ENCODE measurements at places on chromosomes 12 and 14. TPM values are rescaled to one million over a fixed set of nuclear protein-coding genes. Genes with fewer than 3 reads are reported as not detected.

DNA sequence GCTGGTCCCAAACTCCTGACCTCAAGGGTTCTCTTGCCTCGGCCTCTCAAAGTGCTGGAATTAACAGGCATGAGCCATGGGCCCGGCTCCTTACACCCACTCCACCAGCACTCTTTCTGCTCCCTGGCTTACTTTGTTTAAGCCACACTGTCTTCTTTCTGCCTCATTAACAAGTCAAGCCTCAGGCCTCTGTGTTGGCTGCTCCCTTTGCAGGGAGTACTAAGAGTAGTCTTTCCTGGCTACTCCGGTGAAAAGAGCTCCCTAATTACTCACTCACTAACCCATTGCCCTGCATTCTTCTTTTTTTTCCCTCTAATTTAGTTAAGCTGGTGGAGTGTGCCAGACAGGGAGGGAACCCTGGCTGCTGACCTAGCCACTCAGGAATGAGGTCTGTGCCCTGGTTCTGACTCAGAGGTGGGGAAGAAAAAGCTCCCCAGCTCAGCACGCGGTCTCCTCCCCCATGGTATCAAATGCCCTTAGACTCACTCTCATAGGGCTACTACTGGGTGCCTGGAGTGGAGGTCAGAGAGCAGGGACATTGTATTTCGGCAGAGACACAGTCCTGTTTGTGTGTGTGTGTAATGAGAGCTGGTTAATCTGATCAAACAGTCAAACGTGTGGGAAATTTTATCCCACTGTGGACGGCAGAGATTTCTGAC, 19.8 kb downstream of the GALNT6 start:
- no peak overlapping the region for H3K27ac ChIP-seq
- H3K27me3 ChIP-seq = peaks cover 37% of the 10 kb centered on the region
- H3K36me3 ChIP-seq = no peaks in the 10 kb centered on the region
- DNase-seq = peak; percentile 90

PRH2 gene
- total RNA-seq = not detected

OTX2 gene
- 453 TPM for total RNA-seq

CMTM5 gene
- total RNA-seq = 4.3 TPM

DNA sequence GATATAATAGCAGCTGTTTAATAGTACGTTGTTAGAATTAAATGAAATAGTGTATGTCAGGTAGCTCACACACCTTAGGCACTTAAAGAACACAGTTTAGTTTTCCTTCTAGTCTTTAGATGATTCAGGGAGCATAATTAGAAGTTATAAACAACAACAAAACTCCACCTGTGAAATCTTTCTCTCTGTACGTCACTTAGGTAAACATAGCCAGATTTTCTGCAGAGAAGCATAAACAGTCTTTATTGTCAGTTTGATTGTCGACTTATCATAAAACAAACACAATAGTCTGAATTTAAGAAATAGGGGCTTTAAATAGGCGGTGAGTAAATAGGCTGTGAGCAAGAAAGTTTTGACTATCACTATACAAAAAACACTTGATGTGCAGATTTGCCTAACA, 84.6 kb upstream of the PKP2 start:
- no peak overlapping the region for H3K27ac ChIP-seq
- no peak overlapping the region for H3K4me3 ChIP-seq
- DNase-seq = no peak

GRCh38 chr12:131573631-131574394, 137.1 kb upstream of the SFSWAP start:
- H3K4me3 ChIP-seq = no peak overlapping the region
- DNase-seq = no peak
- no peak overlapping the region for H3K27ac ChIP-seq

GRCh38 chr12:45268672-45269411, 52.9 kb downstream of the ANO6 start:
- H3K36me3 ChIP-seq = no peaks in the 10 kb centered on the region
- H3K4me1 ChIP-seq = no peaks in the 10 kb centered on the region
- H3K4me3 ChIP-seq = no peak overlapping the region
- DNase-seq = peak; percentile 11

CFAP54 gene
- 4.2 TPM for total RNA-seq

DNA sequence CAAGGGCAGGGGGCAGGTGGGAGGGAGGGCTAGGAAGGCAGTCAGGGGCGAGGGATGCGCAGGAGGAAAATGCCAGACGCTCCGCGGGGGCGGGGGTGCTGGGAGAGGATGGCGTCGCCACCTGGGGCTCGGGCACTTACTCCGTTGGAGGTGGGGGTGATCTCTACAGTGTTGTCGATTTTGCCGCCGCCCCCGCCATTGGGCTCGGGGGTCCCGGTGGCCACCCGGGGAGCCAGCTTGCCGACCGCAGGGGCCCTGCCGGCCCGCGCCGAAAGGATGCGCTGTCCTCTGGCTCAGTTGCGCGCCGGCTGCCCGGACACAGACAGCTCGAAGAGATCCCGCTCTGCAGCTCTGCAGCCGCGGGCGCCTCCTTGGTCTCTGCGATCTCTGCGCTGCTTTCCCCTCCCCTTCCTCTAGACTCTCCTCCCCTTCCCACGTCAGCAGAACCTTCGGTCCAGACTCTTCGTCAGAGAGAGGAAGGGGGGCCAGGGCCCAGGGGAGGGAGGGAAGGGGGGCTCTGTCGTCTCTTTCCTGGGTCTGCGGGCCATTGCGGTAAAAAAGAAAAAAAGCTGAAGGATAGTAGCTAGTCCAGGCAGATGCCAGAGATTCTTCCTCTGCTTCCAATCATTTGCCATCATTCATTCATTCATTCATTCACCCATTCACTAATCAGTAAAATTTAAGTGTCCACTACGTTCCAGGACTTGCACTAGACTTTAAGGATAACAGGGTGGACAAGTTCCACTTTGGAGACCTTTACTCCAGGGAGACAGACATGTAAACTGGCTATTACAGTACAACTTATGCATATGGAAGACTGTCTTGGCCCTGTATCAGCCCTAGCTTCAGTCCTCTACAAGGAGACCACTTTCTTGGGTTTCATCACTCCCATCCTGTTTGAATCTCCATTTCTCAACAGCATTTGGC, at the start of gene SLC22A17:
SLC22A17 (minus strand) TSS at position 382 of the 927 bp plus-strand sequence.
- peak within 1 kb of the TSS; percentile 91 for H3K4me3 ChIP-seq
- H3K27me3 ChIP-seq = peaks cover 9% of the 10 kb centered on the region
- H3K4me1 ChIP-seq = peaks cover 5% of the 10 kb centered on the region
- peak; percentile 91 for DNase-seq
- H3K27ac ChIP-seq = no peak within 1 kb of the TSS
- H3K36me3 ChIP-seq = no peaks in the 10 kb centered on the region

DIO3 gene
- total RNA-seq = 3.3 TPM

DACT1 gene
- 3.4 TPM for total RNA-seq

GRCh38 chr12:18428416-18428815, 167.1 kb downstream of the PIK3C2G start:
- no peaks in the 10 kb centered on the region for H3K36me3 ChIP-seq
- DNase-seq = no peak
- no peak overlapping the region for H3K4me3 ChIP-seq
- no peaks in the 10 kb centered on the region for H3K27me3 ChIP-seq
- H3K4me1 ChIP-seq = peaks cover 14% of the 10 kb centered on the region

RHEBL1 gene
- total RNA-seq = 6.0 TPM

- peak overlapping the region; percentile 90 for H3K4me3 ChIP-seq
- no peak overlapping the region for H3K27ac ChIP-seq
- peaks cover 31% of the 10 kb centered on the region for H3K27me3 ChIP-seq
- H3K36me3 ChIP-seq = no peaks in the 10 kb centered on the region
Measured at GRCh38 chr12:55708695-55709233, 1.1 kb upstream of the ITGA7 start.

CACNA2D4 gene
- 8.5 TPM for total RNA-seq

AMDHD1 gene
- 1.1 TPM for total RNA-seq

ISM2 gene
- 0.07 TPM for total RNA-seq

DNA sequence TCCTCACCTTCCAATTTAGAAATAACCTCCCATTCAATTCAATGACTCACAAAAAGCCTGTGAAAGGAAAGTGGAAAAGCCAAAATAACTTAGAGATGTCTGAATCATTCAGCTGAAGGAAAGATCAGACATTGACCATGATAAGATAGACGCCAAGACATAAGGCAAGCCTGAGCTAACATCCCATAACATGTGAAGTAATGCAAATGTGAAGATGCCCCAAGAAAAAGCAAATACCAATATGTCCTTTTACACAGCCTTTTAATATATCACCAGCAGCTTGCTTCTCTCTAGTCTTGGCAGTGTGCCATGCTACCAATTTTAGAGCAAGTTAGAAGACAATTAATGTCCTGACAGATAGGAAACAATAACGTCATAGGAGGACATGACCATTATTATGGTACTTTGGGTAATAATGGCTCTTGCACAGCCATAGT, 2.4 kb upstream of the NUMB start:
- no peak overlapping the region for H3K4me3 ChIP-seq
- DNase-seq = no peak
- H3K4me1 ChIP-seq = peaks cover 30% of the 10 kb centered on the region
- no peaks in the 10 kb centered on the region for H3K36me3 ChIP-seq

ITGA7 gene
- 43.4 TPM for total RNA-seq

GRCh38 chr14:92568621-92569479, 55.3 kb downstream of the RIN3 start:
- DNase-seq = no peak
- no peaks in the 10 kb centered on the region for H3K36me3 ChIP-seq
- H3K4me1 ChIP-seq = no peaks in the 10 kb centered on the region
- no peak overlapping the region for H3K4me3 ChIP-seq
- no peak overlapping the region for H3K27ac ChIP-seq
